Cerebellar cortex (tissue), 1 donor: ENCODE measurements at places on chromosomes 6 and 20.

DNA sequence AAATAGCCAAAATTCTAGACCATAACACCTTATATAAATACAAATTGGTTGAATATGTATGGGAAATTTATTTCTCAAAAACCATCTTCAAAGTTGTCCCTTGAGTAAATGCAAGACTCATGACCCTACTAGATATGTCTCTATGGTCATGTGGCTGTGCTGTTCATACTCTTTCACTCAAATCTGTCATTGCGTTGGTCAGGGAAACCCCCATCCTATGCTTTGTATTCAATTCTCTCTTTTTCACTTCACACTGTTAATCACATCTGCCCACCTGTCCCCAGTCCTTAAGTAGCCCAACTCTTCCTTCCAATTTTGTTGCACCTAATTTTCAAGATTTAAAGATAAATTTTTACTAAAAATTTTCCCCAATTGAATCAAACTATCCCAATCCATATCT lies 51.0 kb downstream of the RPS12 start:
- DNase-seq, result no peak

GRCh38 chr6:121157906-121158305 lies 176.4 kb downstream of the TBC1D32 start:
- no peak for DNase-seq

GRCh38 chr6:144064402-144065212 lies 30.8 kb downstream of the SF3B5 start:
- no peak for DNase-seq

DNA sequence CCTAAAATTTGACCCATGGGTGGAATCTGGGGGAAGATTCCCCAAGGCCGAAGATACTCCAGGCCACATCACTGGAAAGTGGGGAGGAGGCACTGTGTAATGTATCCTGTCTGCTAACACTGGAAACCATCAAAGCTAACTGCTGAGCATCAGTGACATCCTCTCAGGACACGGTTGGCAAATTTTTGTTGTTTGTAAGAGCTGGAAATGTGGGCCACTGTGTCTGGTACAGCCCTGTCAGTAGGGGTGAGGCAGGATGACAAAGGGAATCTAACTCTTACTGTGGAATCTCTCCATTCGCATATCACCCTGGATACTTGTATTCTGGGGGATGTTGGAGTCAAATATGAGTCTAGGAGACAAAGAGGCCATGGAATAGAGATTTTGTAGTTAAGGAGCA lies 17.0 kb upstream of the CLPSL2 start:
- DNase-seq, result no peak

GRCh38 chr20:17885544-17885943 lies 83.0 kb downstream of the SNX5 start:
- DNase-seq, result no peak

GRCh38 chr6:42618105-42618504 lies 54.3 kb downstream of the UBR2 start:
- no peak for DNase-seq

GRCh38 chr6:118565311-118565960 lies 17.3 kb downstream of the PLN start:
- peak; percentile 56 for DNase-seq

DNA sequence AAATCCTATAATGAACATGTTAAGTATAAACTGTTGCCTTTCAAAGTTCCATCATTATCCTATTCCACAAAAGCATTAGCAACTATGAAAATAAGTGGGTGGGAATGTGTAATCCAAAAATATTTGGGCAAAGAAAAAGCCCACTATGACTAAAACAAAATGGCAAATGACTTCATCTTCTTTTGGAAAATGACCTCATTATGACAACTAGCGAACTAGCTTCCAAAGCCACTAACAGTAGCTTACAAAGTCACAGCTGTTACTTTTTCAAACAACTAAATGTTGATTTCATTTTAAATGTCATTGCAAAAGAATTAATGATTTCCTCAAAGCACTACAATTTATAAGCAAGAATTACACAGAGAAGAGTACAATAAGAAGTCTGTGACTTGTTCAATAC lies 49.8 kb upstream of the RUNX2 start:
- no peak for DNase-seq

DNA sequence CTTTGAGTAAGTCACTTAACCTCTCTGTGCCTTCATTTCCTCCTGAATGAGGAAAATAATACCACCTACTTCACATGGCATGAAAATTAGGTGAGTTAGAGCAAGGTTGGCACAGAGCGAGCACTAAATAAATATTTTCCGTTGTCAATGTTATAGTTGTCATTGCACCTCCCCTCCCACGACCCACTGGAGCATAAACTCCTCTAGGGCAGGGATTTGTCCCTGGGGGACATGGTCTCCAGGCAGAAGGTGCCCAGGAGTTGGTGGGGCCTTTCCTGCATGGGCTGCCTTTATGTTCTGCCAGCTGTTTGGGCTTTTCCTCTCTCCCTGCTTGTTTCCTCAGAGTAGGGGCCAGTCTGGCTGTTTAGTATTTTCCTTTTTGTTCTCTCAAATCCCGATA lies 1.3 kb upstream of the ANGPT4 start:
- no peak for DNase-seq

DNA sequence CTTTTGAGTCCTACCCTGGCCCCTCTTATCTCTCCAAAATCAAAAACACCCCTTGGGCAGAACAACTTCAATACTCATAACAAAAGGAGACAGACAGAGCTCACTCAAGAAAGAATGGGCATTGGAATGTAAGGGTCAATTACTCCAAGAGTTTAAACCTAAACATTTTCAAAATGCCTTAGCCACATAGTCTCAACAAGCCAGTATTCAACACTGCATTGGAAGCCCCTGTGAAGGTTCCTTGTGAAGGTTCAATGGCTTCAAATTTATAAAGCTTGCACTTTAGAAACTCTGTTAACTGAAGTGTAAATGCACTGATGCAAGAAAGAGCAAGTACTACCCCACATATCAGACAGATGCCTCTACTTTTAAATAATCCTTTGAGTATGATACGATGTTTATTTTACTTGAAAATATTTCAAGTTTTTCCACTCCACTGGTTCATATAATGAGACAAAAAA lies 139.1 kb upstream of the LAMP5 start:
- no peak for DNase-seq

DNA sequence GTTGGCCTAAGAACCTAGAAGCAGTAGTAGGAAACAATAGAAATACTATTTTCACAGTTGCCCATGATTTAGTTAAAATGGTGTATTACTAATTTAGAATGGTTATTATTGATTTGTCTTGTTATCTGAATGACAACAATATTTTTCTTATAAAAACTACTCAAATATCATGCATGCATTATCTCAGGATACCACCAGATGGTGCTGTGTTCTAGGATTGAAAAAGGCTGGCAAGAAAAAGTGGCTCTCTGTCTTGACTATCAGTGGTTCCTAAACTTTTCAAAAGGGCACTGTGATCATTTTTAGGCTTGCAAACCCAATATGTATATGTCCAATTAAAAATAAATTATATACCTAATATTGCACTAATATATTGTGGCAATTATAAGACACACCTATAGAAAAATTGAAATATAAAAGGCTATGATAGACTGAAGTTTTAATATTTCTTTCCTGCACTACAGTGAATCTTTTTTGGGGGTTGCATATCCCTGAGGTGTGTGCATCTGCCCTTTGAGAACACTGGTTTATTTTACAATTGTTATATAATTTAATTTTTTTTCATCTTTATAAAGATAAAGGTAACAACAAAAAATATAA lies 131.7 kb upstream of the MLIP start:
- DNase-seq, result peak; percentile 38

DNA sequence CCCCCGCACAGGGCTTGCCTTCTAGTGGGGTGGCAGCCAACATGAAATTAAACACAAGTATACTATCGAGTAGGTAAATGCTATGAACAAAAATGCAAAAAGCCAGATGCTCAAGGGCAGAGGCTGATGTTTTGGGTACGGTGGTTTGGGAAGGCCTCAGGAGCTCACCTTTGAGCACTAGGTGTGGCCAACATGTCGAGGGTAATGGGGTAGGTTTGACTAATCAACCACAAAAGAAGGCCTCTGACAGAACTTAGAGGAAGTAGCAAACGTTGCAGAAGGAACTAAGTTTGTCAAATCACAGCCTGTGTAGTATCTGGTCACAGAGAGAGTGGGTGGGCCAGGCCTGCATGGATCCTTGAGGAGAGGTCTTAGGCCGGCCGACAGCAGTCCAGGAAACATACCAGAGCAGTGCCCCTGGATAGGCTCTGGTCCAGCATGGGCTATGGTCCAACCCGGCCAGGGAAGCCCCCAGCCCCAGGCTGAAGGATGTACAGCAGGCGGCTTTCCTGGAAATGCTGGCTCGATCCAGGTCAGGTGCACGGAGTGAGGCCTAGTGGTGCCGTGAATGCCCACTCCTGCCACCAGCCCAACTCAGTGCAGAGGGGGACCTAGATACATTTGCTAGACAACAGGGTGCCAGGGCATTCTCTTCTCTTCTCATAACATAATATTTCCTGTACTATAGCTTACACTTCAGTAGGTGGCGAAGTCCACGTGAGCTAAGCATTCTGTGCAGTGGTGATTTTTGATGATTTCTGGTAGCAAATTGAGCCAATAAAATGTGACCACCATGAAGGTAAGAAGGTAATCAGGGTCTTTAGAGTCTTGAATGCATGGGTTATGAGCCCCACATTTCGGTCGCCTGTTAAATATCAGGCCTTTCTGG lies 56.3 kb upstream of the CD93 start:
- DNase-seq, result no peak

DNA sequence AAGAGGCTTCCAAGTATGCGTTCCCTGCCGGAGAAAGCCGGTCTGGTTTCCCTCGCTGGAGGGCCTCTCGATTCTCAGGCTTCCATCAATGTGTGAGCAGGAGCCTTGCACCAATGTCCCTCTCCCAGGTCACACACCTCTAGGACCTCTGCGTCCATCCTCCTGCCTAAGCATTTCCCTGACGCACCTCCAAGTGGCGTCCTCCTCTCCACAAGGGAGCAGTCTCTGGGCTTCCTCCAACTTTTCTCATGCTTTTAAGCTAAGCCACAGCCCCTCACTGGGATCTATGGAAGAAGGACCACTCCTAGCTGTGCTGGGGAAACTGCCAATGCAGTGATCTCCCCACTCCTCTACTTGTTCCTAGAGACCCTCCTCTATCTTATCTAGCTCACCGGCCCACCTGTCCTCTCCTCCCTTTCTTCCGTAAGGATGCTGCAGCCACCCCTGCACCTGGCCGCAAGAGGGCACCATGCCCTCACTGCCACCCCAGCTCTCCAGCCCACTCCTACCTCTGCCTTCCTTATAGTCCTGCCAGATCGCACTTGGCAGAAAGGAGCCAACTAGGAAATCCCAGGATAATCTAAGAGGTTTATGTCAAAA lies 258.7 kb downstream of the LRFN2 start:
- peak; percentile 72 for DNase-seq

- DNase-seq, result no peak
These were observed 20.8 kb downstream of the PABPC1L start for GRCh38 chr20:44930517-44931168.

DNA sequence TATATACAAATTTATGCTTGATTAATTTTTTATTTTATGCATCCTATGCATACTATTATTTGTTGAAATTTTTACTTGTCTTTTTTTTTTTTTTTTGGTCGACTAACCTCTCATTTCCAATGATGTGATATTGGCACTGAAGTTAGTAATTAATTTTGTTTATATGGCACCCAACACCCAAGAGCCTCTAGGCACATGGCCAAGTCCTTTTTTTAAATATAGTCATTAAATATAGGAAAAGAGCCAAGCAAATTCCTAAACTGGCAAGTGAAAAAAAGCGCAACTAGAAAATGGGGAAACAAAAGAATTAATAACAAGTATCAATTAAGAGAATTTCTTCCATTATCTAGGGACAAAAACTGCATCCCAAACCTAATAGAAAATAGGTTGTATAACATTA lies 85.5 kb upstream of the HS3ST5 start:
- DNase-seq, result no peak

- DNase-seq, result no peak
These were observed 48.4 kb downstream of the CEP43 start for GRCh38 chr6:167047554-167047953.

DNA sequence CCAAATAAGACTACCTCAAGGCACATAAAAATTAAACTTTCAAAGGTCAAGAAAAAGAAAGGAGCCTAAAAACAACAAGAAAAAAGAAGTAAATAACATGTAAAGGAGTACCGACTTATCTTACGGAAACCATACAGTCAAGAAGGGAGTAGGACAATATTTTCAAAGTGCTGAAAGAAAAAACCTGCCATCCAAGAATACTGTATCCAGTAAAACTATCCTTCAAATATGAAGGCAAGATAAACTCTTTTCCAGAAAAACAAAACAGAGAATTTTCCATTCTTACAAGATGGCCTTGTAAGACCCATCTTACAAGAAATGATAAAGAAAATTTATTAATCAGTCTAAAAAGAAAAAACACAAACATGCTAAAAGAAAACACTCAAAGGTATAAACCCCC lies 302.2 kb downstream of the LMBRD1 start:
- DNase-seq, result no peak

- no peak for DNase-seq
These were observed 214.5 kb downstream of the TBX18 start for GRCh38 chr6:84549917-84550316.

DNA sequence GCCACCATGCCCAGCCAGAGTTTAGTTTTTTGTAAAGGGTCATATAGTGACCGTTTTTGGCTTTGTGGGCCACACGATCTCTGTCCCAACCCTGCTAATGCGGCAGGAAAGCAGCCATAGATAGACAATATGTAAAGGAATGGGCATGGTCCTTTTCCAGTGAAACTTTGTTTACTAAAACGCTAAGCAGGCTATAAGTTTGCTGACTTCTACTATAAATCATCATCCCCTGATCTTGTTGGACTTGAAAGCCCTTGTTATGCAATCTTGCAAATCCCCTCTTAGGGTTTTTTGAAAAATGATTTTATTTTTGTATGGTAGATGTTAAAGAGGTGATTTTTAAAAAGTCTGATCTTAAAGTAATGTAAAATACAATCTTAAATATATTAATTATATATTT lies 63.6 kb downstream of the CBFA2T2 start:
- DNase-seq, result no peak

- no peak for DNase-seq
These were observed 18.3 kb upstream of the GTSF1L start for GRCh38 chr20:43744966-43745730.

DNA sequence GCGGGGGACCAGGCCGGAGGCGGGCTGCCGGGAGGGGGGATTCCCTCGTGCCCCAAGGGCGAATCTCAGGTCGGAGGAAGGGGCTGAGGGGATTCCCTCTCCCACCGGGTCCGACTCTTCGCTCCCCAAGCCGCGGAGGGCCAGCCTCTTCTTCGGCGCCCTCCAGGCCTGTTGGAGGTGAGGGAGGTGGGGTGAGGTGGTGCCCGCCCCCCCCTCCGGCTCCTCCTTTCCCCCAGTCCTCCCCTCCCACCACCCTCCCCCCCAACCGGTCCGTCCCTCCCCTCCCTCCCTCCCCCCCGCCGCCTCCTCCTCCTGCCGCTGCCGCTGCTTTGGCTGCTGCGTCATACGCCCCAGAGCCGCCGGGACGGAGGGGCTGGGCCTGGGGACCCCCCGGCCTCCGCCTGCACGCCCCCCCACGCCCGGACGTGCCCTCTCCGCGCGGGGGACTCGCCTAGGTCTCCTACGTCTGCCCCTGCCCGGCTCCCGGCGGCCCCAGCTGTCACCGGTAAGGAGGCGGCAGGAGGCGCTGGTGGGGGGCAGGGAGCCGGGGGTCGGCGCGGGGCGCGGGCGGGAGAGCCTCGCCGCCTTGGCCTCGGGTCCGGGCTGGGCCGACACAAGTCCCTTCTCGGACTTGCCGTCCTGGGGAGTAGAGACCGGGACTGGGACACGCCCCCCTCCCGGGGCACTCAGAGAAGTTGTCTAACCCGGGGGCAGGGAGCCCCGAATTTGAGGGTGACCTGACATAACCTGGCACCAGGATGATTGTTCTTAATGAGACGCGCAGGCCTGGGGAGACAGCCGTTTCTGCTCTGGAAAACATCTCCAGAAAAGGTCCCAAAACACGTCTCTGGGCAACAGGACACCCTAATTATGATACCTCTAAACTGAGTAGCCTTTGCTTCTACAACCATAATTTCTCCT lies at the start of gene PHF1:
Gene PHF1 (plus strand): TSS at position 304 of the 921 bp plus-strand sequence. CDS start 1,250 bp downstream, outside the sequence.
- no peak for DNase-seq
